ENCODE measurements at places on chromosomes 2 and 18.

DNA sequence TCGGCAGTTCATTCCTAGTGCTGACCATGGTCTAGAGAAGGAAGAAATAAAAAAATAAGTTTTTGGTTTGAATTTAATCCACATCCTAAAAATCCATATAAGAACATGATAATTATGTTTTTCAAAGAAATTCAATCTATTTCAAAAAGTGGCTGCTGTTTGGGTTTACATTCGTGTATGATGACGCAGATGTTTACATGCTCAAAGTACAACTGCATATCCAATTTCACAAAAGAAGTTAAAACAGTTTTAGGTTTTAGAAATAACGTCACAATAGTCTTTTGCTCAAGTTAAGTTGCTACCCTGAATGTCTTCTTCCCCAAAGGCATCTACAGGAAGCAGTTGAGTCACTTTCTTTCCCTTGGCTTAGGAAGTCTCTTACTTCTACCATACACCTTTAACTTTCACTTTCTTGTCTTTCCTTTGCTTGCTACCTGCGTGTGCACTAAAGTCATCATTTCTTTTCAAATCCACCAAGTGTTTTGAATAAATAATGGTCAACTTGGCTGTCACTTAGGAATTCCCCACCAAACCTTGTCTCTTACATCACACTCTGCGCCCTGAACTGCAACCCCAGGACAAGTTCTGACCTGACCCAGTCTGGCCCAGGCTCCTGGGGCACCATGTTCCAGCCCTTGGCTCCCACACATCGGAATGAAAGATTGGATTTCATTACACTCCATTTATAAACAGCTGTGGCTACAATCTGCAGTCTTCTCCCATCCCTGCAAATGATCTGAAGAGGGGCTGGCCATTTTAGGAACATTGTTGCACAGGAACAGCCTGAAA lies 28.4 kb downstream of the FAM237A start:
- DNase-seq = no peak

DNA sequence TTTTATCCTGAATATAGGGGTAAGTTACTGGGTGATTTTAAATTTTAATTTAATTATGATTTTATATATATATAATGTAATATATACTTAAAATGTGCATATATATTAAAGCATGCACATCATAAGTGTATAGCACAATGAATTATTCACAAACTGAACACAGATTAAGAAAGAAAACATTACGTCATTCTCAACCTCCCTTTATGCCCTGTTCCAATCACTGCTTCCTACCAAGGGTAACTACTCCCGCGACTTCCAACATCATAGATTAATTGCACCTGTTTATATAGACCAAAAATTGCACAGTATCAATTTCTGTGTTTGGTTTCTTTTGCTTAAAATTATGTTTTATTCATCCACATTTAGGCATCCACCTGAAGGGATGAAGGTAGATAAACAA lies 301.3 kb upstream of the KLHL14 start:
- DNase-seq = no peak

- DNase-seq = no peak
Observed at GRCh38 chr2:224027070-224027469, 12.0 kb downstream of the SERPINE2 start.

DNA sequence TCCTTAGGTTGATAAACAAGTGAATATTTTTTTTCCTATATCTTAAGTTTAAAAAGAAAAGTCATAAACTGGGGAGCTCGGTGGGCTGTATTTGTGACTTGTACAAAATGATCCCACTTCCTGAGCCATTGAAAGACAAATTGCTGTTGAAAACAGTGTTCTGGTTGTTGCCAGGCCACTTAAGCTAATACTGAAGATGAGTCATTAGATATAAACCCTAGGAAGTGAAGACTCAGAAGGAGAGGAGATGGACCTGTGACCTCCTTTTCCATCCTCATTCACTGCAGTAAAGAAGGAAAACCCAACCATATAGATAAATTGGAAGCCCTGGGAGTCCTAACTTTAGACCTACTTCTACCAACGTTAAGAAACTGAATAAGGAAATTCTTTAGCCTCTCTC lies 46.2 kb upstream of the SERPINE2 start:
- DNase-seq = no peak

GRCh38 chr18:29147944-29148343 lies 971.0 kb upstream of the CDH2 start:
- DNase-seq = no peak

DNA sequence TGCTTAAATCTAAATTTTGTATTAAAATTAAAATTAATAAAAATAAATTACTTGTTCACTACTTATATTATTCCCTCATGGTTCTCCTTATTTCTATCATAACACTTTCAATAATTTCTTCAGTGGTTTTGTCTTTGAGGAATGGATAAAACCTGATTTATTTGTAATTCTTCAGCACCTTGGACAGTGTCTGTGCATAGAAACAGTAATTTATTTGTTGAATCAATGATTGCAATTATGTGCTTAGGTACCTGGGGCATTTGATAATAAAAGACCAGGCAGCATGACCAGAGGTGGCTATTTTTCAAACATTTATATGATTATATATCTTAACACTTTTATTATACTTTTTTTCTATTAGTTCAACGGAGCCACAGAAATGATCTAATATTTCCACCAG lies 1062.7 kb downstream of the DSC3 start:
- no peak for DNase-seq

GRCh38 chr18:10037181-10037580 lies 123.4 kb downstream of the VAPA start:
- DNase-seq = no peak

GRCh38 chr18:35497027-35497369 lies 762 bp downstream of the INO80C start:
- no peak for DNase-seq

- no peak for DNase-seq
Observed at GRCh38 chr2:144628566-144628965, 108.6 kb upstream of the ZEB2 start.

GRCh38 chr2:37629529-37629928 lies 41.9 kb downstream of the CDC42EP3 start:
- DNase-seq = no peak

DNA sequence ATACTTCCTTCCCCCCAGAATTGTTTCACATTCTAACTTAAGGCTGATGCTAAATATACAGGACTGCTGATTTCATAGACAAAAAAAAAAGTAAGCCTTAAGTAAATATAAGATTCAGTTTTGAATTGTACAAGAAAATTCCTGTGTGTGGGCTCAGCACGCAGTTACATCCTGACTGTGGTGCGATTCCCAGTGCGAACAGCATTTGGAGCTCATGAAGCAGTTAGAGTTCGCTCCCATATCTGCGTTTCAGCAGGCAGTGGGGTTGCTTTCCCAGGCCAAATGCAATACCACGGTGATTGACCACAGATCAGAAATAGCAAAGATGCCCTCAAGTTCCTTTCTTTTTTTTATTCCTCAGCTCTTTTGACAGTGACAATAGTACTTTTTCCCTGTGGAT lies 75.6 kb downstream of the SATB2 start:
- no peak for DNase-seq

DNA sequence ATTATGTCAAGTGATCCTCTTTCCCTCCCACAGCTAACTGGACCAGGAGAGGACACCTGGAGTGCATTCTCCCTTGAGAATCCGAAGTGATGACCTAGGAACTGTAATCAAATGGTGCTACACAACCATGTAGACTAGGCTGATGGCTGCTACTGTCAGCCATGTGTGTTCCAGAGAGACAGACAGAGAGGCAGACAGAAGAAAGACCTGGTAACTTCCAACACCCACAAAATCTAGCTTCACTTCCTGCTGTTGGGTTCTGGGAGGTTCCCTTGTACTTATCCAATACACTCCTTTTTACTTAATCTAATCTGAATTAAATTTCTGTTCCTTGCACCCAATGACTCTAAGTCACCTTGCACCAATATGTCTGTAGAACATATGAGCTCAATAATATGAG lies 72.3 kb downstream of the AAK1 start:
- no peak for DNase-seq

- no peak for DNase-seq
Observed at GRCh38 chr2:143356336-143356735, 227.1 kb downstream of the ARHGAP15 start.

GRCh38 chr18:29823671-29824070 lies 1218.9 kb downstream of the DSC3 start:
- DNase-seq = no peak

DNA sequence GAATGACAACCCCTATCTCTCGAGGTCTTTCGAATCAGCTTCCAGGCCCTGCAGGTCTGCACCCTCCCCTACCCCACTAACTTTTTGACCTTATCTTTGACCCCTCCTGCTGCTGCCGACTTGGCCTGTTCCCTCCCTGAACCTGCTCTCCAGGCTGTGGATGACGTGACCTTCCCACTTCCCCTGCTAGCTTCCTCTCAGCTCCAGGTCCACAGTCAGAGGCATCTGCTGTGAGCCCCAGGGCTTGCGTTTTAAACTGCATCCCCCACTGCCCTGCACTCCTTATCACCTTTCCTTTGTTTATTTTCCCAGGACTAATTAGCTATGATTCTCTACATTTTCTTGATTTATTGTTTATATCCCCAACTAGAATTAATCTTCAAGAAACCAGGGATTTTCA lies 71.2 kb upstream of the ALKAL2 start:
- DNase-seq = no peak

GRCh38 chr2:233857511-233858141 lies 3.3 kb upstream of the HJURP start:
- DNase-seq = peak; percentile 40

All from pons (tissue), 1 donor.